ENCODE measurements at places on chromosomes 5 and 9.

DNA sequence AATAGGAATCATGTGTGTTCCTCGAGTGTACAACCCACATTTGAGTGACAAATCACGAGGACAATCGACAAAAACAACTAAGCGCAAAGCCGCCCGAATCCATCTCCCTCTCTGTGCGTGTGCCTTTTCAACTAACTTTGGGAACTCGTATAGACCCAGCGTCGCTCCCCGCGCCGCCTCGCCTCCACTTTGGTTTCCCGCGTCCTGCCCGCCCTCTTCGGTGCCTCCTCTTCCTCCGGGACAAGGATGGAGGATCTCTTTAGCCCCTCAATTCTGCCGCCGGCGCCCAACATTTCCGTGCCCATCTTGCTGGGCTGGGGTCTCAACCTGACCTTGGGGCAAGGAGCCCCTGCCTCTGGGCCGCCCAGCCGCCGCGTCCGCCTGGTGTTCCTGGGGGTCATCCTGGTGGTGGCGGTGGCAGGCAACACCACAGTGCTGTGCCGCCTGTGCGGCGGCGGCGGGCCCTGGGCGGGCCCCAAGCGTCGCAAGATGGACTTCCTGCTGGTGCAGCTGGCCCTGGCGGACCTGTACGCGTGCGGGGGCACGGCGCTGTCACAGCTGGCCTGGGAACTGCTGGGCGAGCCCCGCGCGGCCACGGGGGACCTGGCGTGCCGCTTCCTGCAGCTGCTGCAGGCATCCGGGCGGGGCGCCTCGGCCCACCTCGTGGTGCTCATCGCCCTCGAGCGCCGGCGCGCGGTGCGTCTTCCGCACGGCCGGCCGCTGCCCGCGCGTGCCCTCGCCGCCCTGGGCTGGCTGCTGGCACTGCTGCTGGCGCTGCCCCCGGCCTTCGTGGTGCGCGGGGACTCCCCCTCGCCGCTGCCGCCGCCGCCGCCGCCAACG is at the start of gene GPR150:
GPR150 (plus strand) TSS at position 58 of the 840 bp plus-strand sequence; CDS start at position 247, 189 bp downstream.
- DNase-seq, result peak; percentile 79

DNA sequence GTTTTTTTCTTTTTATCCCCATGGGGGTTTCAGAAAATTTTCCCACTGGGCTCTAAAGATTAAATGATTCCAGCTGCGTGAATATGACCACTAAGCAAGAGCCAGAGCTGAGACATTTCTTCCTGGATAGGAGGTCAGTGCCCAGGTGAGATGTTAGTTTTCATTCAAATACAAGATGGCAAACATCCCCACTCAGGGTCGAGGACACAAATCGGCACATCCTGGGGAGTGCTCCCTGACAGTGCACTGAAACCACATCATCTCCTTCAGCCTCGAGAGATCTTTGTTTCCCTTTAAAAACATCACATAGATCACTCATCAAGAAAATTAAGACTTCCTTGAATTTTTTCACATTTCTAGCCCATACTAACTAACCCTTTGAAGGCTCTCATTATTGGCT is 273.2 kb upstream of the PANK3 start:
- DNase-seq, result no peak

- no peak for DNase-seq
These were observed 69.9 kb downstream of the HSPA4 start for GRCh38 chr5:133121611-133122150.

GRCh38 chr9:70484232-70485130 is 70.0 kb upstream of the KLF9 start:
- no peak for DNase-seq

DNA sequence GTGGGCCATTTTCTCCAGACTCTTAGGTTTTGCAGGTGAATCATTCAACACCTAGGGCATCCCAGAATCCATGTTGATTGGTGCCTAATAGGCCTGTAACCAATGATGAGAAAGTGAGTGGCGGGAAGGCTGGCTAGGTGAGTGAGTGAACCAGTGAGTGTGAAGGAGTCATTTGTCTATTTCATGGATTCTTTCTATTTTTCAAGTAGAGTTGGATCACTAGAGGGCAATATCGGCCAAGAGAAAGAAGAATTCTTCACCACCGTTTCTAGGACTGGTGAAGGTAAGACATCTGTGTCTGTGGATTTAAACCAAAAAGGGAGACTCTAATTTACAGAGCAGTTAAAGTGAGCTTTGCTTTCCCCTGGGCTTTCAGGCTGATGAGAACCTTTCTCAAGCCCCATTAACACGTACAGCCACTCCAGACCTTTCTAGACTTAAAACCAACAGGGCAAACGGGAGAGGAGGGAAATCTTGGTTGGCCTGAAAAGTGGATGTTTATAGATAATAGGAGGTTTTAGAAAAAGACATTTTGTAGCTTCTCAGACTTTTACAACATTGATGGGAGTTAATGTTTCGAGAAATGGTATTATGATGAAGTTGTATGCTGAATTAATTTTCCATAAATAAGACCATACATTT is 114.3 kb upstream of the IL12B start:
- DNase-seq, result no peak

GRCh38 chr5:9615331-9615730 is 14.8 kb downstream of the TAS2R1 start:
- no peak for DNase-seq

DNA sequence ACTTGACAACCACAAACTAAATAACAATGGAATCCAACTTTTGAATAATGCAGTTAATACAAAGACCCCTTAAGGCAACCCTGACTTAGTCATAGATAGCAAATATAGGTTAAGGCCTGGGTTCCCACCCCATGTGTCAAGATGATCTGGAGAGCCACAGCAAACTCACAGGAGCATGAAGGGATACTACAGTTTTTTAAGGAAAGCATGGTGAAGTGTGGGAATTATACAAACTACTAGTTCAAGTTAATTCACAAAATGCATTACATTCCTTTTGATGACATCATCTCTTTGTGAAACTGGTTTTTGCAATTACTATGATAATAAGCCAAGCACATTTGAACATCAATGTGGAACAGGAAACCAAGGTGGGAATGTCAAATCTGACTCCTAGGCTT is 50.6 kb downstream of the LHFPL2 start:
- no peak for DNase-seq

GRCh38 chr5:139394654-139395566 is at the start of gene PROB1:
PROB1 (minus strand) TSS chr5:139395104; CDS start chr5:139395081, 23 bp downstream.
- DNase-seq, result no peak

- no peak for DNase-seq
These were observed 779 bp upstream of the VCAN start for GRCh38 chr5:83470526-83471404.

GRCh38 chr9:36968574-36969215 is 65.4 kb downstream of the PAX5 start:
- DNase-seq, result no peak

DNA sequence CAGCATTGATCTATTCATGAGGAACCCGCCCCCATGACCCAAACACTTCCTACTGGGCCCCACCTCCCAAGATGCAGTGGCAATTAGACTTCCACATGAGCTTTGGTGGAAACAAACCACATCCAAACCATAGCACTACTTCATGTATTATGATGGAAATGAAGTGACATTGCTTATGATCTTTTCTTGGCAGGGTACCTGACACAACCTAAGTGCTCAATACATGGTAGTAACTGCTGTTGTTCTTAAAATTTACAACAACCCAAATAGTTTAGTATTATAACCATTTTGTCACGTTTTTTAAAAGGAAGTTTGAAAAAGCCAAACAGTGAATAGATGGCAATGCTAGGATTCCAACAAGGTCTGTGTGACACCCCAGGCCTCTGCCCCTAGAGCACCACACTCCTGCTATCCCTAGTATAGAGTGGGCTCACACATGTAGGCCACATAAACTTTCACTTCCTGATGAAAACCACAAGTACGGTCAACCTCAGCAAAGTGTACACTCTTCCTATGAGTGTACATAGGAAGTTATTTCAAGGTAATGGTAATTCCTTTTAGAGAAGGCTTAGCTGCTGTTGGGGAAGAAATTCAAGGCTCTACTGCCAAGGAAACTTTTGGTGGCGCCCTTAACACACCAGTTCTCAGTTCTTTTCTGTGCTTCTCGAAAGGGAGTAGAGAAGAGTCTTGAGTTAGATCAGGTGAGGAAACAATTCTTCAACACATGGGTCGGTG is 97.6 kb downstream of the ARSB start:
- no peak for DNase-seq

DNA sequence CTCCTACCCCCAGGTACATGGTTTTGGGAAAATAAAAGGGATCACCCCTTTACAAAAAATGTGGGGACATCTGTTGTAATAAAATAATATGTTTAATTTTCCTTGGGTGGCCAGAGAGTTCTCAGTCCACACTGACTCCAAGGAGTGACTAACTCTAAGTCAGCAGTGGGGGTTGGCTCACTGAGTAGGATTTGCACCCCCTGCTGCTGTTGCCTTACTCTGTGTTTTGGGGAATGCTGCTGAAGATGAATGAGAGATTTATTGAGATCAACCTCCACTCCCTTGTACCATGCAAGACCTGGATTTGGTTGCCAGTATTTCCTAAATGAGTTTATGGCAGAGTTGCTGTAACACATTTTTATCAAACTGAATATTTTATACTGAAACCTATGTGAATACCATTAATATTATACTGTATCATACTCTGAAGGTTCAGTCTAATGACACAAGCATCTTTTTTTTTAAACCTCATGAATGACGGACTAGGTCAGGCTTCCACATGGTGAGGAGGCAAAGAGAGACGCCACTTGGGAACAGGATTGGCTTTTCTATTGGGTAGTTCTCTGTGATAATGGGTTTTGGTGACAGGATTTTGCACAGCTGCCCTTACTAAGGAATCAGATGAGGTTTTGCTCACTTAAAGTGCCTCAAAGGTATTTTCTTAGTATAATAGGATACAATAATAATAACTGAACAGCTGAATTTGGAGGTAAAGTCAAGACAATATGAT is 121.3 kb upstream of the OSMR start:
- no peak for DNase-seq

DNA sequence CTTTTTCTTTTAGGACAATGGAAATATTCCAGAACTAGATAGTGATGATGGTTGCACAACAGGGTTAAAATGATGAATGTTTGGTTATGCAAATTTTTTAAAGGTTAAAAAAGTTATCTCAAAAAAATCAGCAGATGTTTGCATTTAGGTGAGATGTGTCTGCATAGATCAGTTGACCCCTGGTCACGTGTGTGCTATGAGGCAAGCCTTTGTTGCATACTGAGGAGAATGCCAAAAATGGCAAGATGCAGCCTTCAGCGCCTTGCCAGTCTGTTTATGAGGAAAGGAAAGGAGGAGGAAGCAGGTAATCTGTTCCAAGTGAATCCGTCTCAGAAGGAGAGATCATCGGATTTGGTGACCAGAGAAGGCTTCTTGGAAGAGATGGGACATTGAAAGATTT is 11.9 kb downstream of the MEGF10 start:
- no peak for DNase-seq

GRCh38 chr5:115330830-115331229 is 34.4 kb upstream of the CCDC112 start:
- no peak for DNase-seq

GRCh38 chr5:87120518-87121303 is 147.0 kb upstream of the RASA1 start:
- DNase-seq, result no peak

DNA sequence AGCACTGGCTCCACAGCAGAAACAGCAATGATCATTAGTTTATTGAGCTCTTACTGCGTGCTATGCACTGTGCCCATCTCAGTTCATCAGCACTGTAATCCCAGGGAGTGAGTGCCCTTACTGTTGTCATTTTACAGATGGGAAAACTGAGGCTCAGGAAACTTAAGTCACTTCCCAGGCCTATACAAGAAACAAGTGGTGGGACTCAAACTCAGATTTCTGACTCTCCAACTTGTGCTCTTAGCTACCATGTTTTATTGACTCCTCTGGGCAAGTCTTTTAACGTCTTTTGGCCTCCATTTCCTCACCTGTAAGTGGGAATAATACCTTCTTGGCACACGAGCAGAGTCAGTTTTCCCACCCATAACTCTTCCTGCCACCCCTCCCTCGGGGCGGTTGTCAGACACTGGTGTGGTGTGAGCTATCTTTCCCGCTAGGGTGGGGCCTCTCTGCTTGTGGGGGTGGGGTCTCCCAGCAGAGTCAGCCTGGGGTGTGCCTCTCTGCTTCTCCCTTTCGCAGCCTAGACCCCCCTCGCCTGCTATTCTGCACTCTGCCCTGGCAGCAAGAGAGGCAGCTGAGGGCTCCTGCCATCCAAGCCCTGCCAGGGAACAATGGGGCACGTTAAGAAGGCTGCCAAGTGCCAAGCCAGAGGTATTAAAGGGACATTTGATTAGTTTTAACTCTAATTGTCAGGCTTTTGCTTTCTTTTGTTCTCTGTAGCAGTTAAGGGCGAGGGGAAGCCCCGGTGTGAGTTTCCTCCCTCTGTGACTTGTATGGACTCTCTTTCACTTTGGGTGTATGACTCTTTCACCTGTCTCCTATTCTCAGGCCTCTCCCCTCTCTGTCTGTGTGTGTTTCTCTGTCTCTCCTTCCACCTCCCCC is 12.1 kb downstream of the GALNT10 start:
- no peak for DNase-seq

DNA sequence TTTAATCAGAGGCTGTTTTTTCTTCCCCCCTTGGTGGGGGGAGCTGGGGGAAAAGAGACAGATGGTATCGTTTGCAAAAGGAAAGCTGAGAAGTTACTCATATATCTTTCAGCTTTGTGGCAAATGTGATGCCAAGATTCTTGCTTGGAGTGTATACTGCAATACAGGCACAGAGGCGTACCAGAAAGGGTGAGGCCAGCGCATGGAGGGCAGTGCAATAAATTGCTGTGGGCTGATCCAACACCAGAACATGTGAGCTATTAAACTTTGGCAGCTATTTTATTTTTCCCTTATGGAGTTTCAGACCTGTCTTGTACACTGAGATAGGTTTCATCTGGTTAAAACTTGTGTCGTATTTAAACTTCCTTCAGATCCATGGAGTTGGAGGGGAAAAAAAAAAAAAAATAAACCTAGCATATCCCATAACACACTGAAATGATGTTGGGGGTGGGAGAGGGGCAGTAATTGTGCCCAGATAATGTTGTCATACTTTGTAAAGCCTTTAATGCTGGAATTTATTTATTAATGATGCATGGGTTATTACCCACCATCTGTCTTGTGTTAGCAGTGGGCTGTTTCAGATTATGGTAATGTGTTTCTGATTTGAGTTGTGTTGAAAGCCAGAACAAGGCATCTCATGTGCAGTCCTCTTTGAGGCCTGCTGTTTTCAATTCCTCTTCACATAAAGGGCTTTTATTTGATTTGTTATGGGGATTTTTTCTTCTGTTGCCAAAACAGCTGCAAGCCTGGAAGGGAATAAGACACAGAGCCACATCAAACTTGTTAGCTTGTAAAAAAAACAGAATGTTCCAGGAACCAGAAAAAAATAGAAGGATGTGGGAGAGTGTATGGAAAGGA is 891.3 kb downstream of the TLE1 start:
- DNase-seq, result no peak

DNA sequence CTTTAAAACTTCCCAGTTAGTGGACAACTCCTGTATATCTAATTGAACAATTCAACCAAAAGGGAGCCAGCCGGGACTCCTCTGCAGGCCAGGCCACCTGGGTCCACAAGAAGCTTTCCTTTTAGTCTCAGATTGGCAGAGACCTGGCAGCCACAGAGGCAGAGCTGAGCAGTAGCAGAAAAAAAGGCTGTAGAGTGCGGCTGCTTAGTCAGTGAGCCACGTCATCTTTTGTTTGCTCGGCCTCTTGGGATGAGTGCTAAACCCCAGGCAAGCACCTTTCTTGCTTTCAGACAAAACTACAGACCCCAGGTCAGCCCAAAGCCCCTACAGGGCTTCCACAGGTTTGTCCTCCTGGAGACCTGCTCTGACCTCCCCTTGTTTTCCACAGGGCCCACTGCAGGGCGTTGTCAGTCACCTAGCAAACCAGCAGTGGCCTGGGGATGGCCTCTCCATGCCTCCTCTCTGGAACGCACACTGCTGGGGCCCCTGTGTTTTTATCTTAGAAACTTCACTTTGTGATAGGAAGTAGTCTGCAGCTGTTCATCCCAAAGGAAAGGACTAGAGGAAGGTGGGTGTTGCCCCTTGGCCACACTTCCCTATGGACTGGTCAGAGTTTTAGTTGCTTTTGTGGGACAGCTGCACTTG is 49.9 kb downstream of the SHB start:
- peak; percentile 64 for DNase-seq
